ENCODE measurements at places on chromosomes 12 and 14.

- DNase-seq: no peak
Observed at GRCh38 chr14:101232340-101233020, 328.8 kb upstream of the DIO3 start.

GRCh38 chr12:103727638-103728037 is 113.4 kb downstream of the NT5DC3 start:
- no peak for DNase-seq

DNA sequence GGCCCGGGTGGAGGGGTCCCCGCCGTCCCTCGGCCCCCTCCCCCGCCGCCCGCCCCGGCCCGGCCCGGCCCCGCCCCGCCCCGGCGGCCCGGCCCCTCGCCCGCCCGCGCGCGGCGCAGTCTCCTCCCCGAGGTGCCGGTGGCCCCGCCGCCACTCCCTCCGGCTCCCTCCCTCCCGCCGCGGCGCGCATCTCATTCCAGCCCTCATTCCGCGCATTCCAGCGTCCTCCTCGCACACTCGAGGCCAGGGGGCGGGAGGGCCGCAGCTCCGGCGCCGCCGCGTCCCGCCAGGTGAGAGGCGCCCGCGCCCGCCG is at the start of gene TEAD4:
Gene TEAD4, plus strand, starts transcription at position 206 of the 313 bp plus-strand sequence.
- peak; percentile 74 for DNase-seq

DNA sequence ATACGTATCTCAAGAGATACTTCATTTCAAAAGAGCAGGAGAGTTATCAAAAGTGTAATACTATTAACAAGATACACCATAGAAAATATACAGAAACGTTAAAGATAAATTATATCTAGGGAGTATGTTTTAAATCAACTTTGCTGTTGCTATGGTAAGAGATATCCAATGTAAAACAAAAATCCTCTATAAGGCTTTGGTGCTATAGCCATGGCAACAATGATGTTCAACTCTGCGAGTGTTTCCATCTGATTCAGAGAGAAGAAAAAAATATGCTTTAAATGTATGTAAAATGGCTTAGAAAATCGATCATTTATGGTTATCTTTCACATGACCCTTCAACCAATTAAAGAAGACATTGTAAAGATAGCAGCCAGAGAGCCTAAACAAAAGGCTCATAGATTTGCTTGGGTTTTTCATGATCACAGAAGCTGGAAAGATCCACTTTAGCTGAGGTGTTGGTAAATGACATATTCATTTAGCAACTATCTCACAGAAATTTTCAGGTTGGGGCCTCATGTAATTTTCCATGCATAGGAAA is 387.0 kb upstream of the GARIN6 start:
- no peak for DNase-seq

GRCh38 chr12:11688831-11689230 is 39.4 kb downstream of the ETV6 start:
- no peak for DNase-seq

DNA sequence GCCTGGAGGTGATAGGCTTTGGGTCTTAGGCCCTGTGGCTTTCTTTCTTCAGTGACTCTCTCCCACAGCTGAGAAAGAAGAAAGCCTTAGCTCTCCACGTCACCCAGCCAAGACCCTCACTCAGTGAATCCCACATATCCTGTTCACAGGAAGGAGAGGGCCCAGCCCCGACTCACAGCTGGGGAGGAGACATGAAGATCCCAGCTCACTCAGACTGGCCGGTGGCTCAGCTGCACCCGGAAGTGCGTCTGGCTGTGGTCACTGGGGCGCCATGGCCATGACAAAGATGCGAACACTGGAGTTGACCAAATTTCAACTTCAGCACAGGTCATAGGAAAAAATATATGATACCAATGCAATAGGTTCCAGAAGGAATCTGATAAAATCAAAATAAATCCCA is 14.2 kb downstream of the DLK1 start:
- no peak for DNase-seq

All from astrocyte of the spinal cord (primary cell).